Globus pallidus (tissue), 1 donor: ENCODE measurements at places on chromosomes 2 and 18.

DNA sequence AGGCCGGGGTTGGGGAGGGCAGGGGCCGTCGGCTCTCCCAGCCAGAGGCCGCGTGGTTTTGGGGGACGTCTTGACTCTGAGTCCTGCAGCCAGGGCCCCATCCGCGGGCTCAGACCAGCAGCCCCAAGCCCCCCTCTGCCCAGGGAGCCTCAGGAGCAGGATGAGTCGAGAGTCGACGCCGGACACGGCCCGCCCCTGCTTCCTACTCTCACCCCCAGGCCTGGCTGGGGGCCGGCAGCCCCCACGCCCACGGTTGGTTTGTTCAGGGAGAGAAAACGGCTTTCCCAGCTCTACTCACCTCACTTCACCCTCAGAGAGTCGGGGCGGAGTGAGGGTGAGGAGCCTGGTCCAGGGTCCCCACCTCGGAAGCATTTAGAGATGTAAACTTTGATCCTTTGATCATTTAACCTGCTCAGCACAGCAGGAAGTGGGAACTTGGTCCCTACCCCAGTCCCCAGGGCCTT lies 6.9 kb downstream of the SNORC start:
- DNase-seq: no peak

- DNase-seq: no peak
These were observed 96.8 kb downstream of the MTCL1 start for GRCh38 chr18:8802017-8802672.

DNA sequence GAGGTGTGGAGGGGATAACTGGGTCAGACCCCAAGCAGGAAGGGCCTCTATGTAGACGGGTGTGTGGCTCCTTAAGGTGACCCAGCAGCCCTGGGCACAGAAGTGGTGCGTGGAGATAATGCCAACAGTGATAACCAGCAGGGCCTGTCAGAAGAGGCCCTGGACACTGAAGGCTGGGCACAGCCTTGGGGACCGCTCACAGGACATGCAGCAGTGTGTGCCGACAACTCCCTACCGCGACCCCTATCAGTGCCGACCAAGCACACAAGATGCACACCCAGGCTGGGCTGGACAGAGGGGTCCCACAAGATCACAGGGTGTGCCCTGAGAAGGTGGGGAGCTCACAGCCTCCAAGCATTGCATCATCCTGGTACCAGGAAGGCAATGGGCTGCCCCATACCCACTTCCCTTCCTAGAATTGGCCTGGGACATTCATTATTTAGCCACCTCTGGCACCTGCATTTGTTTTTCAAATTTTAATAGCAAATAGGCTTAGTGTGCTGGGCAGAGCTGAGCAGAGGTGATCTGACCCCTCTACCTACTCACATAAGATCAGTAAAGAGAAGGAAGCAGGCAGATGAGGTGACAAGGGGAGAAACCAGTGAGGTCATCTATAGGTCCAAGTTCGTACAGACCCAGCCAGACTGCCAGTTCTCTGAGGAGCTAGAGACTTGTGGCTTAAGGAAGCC lies 55.2 kb downstream of the BCL11A start:
- no peak for DNase-seq

DNA sequence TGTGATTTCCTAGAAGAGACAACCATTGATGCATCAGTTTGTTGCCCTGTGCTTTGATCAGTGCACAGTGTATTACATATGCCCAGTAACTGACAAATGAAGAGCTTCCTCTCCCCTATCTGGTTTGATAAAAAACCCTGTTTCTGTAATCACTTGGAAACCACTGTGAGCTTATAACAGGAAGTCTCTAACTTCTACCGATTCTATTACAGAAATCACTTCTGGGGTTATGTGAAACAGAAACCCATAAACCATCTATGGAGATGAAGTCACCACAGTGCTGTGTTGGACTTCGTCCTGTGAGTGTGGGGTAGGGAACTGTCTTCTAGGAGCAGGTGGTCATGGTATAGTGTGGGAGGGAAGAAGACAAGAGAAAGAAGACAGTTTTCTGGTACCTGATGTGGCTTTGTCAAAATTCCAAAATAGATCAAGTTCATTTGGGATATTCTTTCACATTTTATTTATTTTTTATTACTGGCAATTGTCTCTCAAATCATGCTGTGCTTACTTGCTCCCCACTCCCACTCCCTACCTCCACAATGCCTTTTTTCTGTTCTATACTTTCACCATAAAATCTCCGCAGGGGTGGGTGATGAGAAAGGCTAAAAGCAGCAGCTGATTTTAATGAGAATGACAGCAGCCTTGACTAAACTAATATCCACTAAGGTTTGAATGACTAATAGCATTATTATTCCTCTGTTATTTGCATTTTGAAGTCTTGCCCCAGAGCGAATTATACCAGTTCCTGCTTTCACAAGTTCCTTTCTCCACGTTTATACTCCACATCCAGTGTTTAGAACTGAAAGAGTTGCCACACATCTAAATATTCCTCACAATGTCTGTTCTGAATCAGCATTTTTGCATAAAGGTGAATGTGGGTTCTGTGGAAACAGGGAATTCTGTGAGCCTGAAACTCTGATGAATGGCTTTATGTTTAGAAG lies 41.7 kb upstream of the RND3 start:
- no peak for DNase-seq

DNA sequence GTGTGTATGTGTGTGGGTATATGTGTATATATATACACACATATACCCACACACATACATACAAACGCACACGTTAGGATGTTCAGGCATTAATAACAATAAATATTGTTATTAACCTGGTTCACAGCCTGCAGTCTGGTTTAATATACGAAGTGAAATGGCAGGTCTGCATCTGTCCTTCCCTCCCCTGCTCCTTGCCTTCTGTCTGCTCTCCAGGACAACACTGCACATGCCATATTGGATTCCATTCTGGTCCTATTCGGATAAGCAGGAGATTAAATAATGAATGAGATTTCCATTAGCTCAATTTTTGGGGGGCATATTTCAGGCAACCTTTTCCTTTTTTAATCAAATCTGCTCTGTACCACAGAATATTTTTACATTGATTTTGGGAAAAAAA lies 158.0 kb downstream of the CELF4 start:
- DNase-seq: no peak

DNA sequence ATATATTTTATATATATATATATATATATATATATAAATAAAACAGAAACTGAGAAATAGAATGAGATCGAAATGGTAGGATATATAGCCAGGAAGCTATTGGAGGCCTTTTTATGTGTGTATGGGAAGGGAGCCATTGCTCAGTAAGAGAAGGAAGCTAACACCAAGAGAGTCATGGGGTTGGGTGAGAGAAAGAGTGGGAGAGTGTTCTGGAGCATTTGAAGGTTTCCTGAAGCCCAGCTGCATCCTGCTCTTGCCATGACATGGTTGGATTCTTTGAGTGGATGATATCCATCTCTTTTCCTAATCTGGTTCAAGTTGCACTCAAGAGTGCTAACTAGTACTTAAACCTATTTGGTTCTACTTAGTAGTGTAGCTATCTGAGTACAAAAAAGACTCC lies 282.3 kb downstream of the DYSF start:
- no peak for DNase-seq

DNA sequence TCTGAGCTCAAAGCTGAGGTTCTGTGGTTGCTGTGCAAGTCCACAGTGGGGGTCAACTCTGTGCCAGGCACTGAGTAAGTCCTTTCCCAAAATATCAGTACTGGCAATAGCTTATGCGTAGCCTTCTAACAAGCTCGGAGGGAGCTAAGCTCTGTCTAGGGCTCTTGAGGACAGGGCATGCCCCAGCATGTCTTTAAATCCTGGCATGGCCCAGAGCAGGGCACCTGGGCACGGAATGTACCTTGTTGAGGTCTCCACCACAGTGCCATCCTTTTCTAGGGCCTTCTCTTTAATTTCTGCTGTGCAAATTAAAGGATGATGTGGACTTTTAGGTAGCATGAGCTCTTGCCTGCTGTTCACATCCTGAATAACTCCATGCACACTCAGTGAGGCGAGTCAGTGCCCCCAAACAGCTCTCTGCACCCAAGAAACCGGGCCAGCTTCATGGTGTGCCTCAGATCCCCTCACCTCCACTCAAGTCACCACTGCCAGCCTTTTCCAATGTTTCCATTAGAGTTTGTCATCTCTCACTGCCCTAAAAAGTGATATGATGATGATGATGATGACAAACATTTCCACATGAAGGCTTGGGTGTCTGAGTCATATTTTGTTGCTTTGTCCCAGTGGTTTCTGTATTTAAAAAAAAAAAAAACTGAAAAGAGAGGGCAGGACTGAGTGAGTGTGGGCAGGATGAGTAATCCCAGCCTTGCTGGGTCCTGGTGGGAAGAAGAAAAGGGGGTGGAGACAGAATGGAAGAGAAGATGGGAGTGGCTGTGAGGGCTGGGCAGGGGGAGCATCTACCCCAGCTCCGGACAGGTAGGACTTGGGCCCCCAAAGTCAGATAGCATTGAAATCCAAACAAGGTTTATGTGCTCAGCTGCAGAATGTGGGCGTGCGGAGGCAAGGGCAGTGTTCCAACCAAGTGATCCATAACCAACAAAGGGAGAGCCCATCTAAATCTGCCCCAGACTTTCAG lies 78.9 kb downstream of the ZBTB7C start:
- DNase-seq: no peak

- DNase-seq: no peak
These were observed 177.2 kb downstream of the THADA start for GRCh38 chr2:43418680-43419079.

DNA sequence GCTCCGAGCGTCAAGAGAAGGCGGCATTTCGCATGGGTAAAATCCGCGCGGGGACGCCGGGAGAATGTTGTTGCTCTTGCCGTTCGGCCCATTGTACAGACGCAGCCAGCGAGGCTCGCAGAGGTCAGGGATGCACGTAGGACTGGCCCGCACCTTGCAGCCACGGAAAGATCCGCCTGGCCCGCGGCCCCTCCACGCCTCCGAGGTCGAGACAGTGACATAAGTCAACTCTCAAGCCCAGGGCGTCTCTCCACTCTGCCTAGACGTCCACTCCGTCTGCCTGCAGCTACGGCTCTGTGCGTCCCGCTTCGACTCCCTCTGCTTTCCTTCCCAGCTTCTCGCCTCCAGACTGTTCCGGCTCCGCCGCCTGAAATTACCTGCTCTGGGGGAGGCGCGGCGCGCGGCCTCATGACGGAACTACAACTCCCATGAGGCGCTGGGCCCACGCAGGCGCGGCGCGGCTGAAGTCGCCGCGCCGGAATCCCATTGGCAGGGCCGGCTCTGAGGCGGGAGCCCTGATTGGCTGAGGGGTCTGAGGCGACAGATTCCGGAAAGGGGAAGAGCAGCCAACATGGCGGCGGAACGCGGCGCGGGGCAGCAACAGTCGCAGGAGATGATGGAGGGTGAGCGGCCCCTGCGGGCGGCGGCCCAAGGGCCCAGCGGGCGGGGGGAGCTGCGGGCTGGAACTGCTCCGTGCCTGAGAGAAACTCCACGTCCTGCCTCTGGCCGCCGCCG lies at the start of gene PPP1R7:
Gene PPP1R7 (plus strand): TSS at position 543 of the 735 bp plus-strand sequence. CDS start 29 bp downstream, at position 572.
- DNase-seq: peak; percentile 91

GRCh38 chr18:7789856-7790552 lies 222.9 kb downstream of the PTPRM start:
- peak; percentile 5 for DNase-seq

- DNase-seq: no peak
These were observed 174.2 kb downstream of the MIB1 start for GRCh38 chr18:21914739-21915319.

GRCh38 chr18:24378598-24378997 lies 19.0 kb downstream of the OSBPL1A start:
- no peak for DNase-seq

- DNase-seq: no peak
These were observed 87.2 kb downstream of the NRP2 start for GRCh38 chr2:205769495-205769850.

DNA sequence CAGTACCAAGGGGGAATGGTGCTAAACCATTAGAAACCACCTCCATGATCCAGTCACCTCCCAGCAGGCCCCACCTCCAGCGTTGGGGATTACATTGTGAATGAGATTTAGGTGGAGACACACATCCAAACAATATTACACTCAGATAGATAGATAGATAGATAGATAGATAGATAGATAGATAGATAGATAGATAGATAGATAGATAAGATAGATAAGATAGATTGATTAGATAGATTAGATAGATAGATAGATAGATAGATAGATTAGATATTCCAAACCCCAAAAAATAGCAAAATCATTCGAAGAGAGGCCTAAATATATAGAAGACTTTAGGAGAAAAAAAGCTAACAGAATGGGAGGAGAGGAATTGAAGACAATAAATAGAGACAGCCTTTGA lies 42.8 kb upstream of the UBXN4 start:
- DNase-seq: no peak

- no peak for DNase-seq
These were observed 50.7 kb upstream of the ARL5A start for GRCh38 chr2:151878655-151879563.

DNA sequence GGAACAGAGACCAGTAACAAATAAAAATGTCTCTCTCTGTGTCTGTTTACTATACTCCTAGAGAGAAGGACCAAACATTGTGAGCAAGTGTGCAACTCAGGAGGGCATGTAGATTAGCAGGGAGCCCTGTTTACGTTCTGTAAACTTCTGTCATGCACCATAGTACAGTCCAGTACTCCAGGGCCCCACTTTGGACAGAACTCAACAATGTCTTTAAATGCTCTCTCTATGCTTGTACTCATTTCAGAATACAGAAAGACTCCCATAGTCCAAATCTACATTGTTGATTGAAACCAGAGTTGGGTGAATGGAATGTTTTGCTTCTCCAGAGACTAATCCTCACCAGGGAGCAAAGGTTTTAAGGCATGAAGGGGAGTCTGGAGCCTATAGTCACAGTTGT lies 934.8 kb downstream of the NRXN1 start:
- no peak for DNase-seq

- no peak for DNase-seq
These were observed 171.1 kb downstream of the LDLRAD4 start for GRCh38 chr18:13389491-13390131.

DNA sequence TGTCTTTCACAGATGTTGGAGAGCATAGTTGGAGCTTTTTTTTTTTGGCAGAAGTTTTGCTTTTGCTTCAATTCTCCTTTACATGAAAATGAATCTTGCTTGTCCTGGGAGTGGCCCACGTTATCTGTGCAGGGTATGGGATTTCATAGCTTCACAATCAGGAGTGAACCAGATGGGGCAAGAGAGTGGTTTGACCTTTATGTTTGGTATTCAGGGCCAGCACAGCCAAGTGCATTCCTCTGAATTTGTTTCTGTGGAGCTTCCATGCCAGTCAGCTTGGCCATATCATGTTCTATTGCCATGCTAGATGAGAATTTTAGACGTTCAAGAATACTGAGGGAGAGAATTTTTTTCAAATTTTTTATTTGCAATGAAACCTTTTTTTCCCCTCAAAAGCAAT lies 116.6 kb downstream of the PRPF40A start:
- DNase-seq: no peak

DNA sequence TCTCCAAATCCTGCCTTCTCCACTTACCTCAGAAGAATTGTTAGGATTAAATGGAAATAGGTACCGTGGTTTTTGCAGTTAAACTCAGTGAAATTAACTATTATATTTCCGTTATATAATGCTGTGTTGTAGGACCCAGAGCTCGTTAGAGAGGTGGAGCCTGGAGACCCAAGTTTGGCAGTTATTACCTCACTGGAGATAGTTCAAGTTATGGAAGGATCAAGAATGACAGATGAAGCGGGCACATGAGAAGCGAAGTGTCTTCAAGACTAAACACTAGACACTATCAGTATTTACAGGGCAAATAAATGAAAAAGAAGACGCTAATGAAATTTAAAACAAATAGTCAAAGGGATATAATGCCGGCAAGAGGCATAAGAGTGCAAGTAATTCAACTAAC lies 866 bp downstream of the CWC22 start:
- DNase-seq: no peak

- no peak for DNase-seq
These were observed 102.3 kb downstream of the MAPK4 start for GRCh38 chr18:50662177-50662576.

- no peak for DNase-seq
These were observed 50.5 kb upstream of the MAP4K3 start for GRCh38 chr2:39487398-39488250.
